ENCODE measurements at places on chromosomes 11 and 22.
A peak's percentile ranks its signal among the peaks of the same experiment; 100 is the strongest.

- DNase-seq = peak; percentile 34
These were observed 50.8 kb downstream of the FBLN1 start for GRCh38 chr22:45553351-45554039.

GRCh38 chr11:11491589-11491988, 130.2 kb downstream of the GALNT18 start:
- no peak for DNase-seq

DNA sequence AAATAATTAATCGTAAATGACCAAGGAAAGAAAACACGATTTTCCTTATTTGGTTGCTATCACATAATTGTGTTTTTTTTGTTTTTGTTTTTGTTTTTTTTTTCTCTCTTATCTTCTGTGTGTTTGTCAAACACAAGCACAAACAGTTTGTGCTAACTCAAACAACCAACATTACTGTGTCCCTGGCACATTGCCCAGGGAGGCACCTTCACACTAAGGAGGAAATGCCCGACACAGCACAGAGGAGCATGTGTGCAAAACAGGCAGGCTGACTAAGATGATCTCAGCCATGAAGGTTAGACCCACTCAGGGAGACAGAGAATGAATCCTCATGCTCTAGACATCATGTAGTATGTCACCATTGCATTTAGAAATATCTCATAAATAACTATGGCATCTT, 130.1 kb downstream of the SOX6 start:
- no peak for DNase-seq

GRCh38 chr11:110977661-110978060, 265.4 kb upstream of the ARHGAP20 start:
- no peak for DNase-seq

DNA sequence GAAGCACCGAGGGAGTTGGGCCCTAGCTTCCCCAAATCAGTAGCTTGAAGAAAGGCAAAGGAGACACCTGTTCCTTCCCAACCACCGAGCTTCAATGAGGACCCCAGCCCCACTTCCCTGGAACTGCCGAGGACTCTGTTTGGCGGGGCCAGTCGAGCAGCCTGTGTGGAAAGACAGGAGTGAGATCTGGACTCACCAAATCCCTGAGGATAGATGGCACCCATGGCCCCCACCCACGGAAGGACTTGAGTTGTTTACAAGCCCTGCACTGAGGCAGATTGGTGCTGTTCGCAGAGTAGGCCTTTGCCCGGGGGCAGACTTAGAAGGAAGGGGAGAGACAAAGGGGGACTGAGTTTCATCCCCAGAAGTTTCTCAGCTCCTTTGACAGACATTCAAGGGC, 64.6 kb downstream of the FEZ1 start:
- DNase-seq = no peak

DNA sequence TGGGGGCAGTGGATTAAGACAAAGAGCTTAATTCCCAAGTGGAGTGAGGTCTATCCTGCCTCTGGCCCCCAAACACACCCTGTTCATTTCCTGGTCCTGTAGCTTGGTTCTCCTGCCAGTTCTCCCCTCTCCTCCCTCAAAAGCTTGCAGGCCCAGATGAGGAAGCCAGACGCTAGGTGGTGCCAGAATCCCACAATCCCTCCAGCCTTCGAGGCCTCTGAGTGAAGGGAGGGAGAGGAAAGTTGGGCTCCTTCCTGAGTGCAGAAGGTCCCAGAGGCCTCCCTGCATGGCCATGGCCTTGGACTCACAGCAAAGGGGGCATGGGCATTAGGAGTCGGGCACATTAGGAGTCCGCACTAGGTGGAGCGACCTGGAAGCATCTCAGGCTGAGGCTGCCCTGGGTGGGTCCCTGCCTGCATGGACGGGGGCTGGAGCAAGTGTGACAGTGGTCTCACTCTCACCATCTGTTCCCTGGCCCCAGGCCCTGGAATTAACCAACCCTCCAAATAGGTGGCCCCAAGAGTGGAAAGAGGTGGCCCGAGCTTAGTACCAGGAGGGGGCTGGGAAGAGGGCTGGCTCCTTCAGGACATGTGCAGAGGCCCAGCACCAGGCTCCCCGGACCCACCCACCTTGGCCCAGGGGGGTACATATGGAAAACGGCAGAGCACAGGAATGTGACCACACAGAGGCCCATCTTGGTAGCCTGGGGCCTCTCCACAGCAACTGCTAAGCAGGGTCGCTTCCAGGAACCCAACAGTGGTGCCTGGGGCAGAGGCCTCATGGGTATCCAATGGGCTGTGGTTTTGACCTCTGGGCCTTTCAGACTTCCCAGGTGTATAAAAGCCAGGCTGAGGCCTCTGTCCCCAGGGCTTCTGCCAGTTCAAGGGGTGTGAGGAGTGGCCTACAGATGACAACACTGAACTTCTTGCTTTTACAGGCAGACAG, 5.2 kb downstream of the FXYD2 start:
- no peak for DNase-seq

Data from stimulated activated CD8-positive, alpha-beta memory T cell treated with anti-CD3 and anti-CD28 coated beads, Interleukin-15, amount 100 ng/mL, for 24 hours (primary cell).